Natural killer cell treated with Interleukin-12 subunit alpha and Interleukin-12 subunit beta and Interleukin-15 and Interleukin-18, amount 100 ng/mL, for 72 hours (primary cell): ENCODE measurements at places on chromosomes 11 and 22. TPM values are rescaled to one million over a fixed set of nuclear protein-coding genes. Genes with fewer than 3 reads are reported as not detected.

DNA sequence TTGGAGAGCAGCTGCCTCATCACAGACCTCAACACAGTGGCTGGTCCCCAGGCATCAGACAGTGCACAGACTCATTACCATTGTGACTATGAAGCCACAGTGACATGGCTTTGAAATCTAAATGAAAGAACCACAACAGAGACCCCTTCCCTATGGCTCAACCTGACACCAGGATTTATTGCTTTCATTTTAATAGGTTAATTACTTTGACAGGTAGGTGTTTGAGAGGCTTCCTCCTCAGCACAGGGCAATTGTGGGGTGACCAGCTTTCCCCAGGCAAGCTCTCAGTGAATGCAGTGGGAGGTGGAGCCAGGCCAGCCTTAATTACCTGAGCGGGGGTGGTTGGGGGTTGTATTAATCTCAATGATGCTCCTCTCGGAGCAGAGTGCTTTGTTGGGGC is 102.3 kb downstream of the CHST1 start:
- DNase-seq, result no peak

- DNase-seq, result no peak
Observed at GRCh38 chr22:23245799-23246136, 65.5 kb downstream of the BCR start.

DNA sequence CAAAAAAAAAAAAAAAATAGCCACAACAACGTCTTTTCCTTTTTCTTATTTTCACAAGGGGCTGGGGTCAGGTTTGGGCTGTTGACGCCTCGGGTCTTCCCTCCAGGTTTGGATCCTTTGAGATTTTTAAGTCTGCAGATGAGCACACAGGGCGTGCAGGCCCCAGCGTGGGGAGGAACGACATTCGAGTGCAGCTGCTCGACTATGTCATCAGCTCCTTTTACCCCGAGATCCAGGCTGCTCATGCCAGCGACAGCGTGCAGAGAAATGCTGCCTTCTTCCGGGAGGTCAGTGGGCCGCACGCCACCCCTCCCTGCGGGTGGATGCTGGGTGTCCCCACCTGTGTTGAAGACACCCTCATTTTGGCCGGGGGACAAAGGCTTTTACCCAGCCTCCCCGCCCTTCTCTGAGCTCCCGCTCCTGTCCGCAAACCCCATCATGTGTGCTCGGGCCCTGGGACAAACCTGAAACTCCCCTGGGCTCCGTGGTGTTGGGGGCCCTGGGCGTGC is 7.7 kb downstream of the SELENOO start:
- no peak for DNase-seq

DNA sequence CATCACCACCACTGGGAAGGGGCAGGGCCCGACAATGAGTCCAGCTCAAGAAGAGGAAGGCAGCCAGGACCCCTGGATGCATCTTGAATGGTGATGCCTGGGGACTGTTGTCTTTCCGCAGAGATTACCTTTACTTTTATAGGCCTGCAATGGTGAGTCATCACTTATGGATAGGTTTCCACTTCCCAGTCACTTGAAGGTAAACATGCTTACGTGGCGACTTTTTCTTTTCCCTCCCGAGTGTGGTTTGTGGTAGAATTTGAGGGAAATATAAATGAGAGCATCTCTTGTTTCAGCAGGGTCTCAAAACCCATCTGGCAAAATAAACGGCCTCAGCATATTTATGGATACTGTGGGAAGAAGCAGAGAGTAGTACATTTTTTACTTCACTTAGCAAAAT is at the start of gene MMP13:
Gene MMP13 (minus strand): TSS at position 109 of the 400 bp plus-strand sequence. CDS start 27 bp downstream, at position 82.
- DNase-seq, result no peak

GRCh38 chr22:29757096-29757495 is 9.7 kb downstream of the ZMAT5 start:
- no peak for DNase-seq

- DNase-seq, result no peak
Observed at GRCh38 chr22:38844315-38845003, 631 bp upstream of the NPTXR start.

The SLC22A9 gene
- total RNA-seq, result not detected

DNA sequence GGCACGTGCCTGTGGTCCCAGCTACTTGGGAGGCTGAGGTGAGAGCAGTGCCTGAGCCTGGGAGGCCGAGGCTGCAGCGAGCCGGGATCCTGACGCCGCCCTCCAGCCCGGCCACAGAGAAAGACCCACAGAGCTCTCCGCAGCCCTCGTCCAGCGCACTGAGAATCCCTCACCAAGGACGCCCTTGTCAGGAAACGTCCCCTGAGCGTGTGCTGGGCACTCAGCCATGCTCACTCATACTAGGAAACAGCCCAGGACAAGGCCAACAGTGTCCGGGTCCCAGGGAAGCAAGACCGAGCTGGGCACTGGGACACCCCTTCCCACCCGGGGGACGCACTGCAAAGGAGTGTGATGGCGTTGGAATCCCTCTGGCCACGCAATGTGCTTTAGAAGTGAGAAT is 14.5 kb downstream of the DEAF1 start:
- peak; percentile 56 for DNase-seq

The MMP11 gene
- 0.50 TPM for total RNA-seq

- DNase-seq, result peak; percentile 49
Observed at GRCh38 chr11:71131861-71132260, 120.5 kb downstream of the SHANK2 start.

GRCh38 chr11:116792869-116793771 is 1.4 kb upstream of the APOA5 start:
- no peak for DNase-seq

DNA sequence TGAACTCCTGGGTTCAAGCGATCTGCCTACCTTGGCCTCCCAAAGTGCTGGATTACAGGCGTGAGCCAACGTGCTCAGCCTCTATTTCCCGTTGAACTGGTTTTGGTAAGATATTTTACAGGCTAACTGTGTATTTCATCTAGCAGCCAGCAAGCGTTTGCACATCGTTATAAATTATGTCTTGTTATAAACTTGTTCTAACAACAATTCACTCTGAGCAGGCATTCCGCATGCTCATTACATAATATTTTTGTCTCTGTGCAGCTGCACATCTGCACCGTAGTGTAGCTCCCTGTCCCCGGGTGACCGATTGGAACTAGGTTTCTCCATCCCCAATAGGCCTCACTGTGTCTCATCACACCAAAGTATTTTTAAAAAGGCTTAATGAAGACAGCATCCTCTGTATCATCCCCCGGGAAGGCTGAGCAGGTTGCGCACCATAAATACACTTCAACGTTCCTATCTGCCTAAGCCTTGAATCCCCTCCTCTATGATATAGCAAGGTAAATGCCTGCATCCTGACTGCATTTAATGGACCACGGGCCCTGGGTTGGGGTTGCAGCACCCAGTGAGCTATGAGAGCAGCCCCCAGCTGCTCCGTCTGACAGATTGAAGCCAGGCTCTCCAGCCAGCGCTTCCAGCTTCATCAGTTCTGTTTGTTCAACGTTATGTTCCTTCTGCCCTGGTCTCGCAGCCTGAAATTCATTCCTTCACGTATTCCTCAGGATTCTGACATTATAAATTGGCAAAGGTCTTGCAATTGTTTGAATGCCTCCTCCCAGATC is 47.7 kb downstream of the TST start:
- DNase-seq, result no peak

The XKR3 gene
- not detected for total RNA-seq

DNA sequence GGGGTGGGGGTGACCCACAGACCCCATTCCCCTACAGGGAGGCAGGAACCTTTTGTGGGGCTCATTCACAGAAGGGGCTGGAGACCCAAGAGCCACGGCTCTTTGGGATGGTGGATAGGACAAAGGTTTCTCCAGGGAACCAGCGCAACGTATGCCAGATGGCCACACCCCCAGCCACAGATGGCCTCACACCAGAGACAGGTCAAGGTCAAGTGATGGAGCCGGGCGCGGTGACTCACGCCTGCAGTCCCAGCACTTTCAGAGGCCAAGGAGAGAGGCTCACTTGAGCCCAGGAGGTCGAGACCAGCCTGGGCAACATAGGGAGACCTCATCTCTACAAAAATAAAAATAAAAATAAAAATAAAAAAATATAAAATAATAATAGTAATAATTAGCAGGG is 17.1 kb upstream of the BRSK2 start:
- no peak for DNase-seq
